Thyroid gland (tissue), 4 donors: ENCODE measurements at places on chromosomes 2 and 18. TPM values are rescaled to one million over a fixed set of nuclear protein-coding genes. Genes with fewer than 3 reads are reported as not detected.

DNA sequence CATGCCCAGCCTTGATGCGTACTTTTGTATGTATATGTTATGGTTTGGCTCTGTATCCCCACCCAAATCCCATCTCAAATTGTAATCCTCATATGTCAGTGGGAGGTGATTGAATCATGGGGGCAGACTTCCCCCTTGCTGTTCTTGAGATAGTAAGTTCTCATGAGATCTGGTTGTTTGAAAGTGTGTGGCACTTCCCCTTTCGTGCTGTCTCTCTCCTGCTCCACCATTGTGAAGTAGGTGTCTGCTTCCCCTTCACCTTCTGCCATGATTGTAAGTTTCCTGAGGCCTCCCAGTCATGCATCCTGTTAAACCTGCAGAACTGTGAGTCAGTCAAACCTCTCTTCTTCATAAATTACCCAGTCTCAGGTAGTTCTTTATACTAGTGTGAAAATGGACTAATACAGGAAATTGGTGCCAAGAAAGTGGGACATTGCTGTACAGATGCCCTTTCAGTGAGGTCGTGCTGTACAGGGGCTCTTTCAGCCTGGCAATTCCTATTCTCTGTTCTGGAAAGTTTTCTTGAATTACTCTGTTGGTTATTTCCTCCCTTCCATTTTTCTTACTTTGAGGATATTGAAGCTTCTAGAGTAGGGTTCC lies 38.2 kb downstream of the KCMF1 start:
- no peaks in the 10 kb centered on the region for H3K27me3 ChIP-seq
- H3K36me3 ChIP-seq, result no peaks in the 10 kb centered on the region
- H3K27ac ChIP-seq, result no peak overlapping the region
- peaks cover 3% of the 10 kb centered on the region for H3K4me1 ChIP-seq
- no peak for DNase-seq
- no peak overlapping the region for H3K4me3 ChIP-seq

GRCh38 chr2:26298638-26299393 lies 47.1 kb upstream of the SELENOI start:
- H3K27ac ChIP-seq, result peak overlapping the region; percentile 88
- peak; percentile 65 for DNase-seq
- no peaks in the 10 kb centered on the region for H3K27me3 ChIP-seq

The TMEM178A gene
- 6.5 TPM for total RNA-seq

- no peaks in the 10 kb centered on the region for H3K27me3 ChIP-seq
- H3K4me3 ChIP-seq, result no peak overlapping the region
- H3K27ac ChIP-seq, result no peak overlapping the region
- DNase-seq, result no peak
- no peaks in the 10 kb centered on the region for H3K4me1 ChIP-seq
- H3K36me3 ChIP-seq, result no peaks in the 10 kb centered on the region
Observed at GRCh38 chr18:9998330-9998729, 84.5 kb downstream of the VAPA start.

The CYS1 gene
- total RNA-seq, result 1.6 TPM

DNA sequence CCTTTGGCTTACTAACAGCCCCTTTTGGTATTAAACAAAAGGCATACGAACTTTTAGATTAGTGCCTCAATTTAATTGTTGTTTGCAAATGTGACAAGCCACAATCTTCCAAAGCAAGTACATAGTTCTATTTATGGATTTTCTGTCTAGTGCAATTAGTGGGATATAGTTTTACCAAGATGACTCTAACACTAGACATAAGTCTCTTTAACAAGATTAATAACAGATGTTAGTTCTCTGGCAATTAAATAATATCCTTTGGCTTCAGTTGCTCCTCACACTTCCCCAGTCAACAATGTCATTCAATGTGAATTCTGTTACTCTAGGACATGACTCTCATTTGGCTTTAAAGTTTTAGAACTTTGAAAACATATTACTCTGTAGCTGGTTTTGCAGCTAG lies 16.7 kb upstream of the MC4R start:
- no peak overlapping the region for H3K27ac ChIP-seq
- DNase-seq, result no peak
- H3K4me3 ChIP-seq, result no peak overlapping the region
- no peaks in the 10 kb centered on the region for H3K36me3 ChIP-seq

The VIL1 gene
- not detected for total RNA-seq

The COLEC11 gene
- 4.7 TPM for total RNA-seq

The FOXD4L1 gene
- total RNA-seq, result 0.33 TPM
